ENCODE measurements at places on chromosomes 5 and 9.

- no peak for DNase-seq
These were observed 26.2 kb downstream of the MGAT1 start for GRCh38 chr5:180776376-180776775.

DNA sequence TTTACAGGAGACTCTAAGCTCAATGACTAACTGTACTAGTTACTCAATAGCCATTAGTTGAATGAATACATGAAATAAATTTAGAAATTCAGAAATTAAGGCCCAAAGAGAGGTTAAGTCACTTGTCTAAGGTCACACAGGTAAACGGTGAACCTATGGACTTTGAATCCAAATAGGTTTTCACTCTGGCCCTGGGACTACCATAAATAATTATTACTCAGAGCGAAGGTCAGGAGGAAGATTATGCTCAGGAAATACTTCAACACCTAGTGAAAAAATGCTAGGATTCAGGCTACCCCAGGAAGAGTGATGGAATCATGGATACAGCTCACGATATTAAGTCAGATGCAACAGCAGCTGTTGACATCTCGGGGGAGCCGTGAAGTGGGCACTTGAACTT lies 417.4 kb downstream of the GABRG2 start:
- DNase-seq, result no peak

DNA sequence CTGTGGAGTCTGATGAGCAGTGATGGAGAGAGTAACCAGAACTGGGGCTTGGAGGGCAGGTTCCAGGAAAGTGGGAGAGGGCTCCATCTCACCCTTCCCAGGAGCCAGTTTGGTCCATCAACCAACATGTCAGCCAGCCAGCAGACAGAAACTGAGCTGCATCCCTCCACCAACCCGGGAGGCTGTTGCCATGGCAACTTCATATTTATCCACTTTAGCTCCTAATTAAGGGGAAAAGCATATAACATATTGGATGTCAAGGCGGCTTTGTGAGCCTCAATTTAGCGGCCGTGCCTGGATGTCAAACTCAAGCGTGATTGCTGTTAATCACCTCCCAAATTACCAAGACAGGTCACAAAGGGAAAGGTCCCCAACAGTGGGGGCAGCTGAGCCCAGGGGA lies 81.5 kb upstream of the ARAP3 start:
- no peak for DNase-seq

DNA sequence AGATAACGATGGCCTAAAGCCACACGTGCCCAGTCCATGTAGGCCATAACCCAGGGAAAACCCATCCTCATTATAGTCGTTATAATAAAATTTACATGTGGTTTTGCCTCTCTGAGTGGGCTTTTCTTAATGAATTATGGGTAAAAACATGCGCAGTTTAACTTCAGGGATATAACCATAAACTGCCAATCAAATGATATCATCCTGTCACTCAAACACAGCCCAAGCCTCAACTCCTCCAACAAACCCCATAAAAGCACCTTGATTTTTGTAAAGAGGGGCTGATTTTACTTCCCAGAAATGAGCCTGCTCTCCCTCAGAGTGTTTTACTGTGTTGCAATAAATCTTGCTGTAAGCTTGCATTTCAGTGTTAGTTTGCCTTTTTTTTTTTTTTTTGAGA lies 15.8 kb upstream of the SETX start:
- peak; percentile 1 for DNase-seq

DNA sequence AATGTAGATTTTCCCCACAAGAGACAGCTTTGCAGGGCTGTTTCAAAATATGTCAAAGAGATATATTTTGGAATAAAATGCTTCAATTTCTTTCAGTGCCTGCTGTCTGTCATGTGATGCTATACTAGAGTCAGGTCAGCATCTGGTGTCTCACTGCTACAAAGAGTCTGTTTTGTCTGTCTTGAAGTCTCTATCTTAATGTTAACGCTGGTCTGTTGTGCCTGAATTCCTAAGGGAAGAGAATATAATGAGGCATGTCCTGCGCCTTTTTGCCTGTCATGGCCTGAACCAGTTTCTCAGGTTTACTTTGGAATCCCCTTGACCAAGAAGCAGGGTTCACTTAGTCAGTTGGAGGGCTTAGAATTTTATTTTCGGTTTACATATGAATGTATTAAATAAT lies 176.4 kb downstream of the PDZD2 start:
- DNase-seq, result peak; percentile 52

- no peak for DNase-seq
These were observed 388.7 kb downstream of the CETN3 start for GRCh38 chr5:90020575-90021538.

- DNase-seq, result no peak
These were observed 369.2 kb upstream of the MPDZ start for GRCh38 chr9:13648676-13649075.

DNA sequence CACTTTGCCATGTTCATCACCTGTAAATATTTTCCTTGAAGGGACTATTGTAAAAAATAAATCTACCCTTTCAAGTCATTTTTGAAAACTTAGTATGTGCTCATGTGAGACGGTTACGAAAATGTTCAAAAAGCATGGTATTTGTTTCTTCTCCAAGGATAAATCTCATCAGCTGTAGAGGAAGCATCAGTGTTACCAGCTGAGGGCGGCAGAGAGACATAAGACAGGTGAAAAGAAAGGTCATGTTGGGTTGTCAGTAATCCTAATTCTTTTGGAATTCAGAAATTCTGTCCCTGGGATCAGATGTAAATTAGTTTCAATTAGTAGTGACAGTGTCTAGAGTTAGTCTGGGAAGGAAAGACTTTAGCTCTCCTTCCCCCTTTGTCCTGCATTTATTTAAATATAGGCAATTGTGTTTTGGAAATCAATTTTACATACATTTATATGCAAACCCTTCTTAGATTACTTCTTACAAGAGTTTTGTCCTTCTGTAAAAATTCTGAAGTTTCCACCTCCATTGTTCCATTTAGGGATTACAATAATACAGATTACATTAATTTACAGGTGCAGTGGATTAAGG lies 791.9 kb upstream of the CDH6 start:
- peak; percentile 88 for DNase-seq

DNA sequence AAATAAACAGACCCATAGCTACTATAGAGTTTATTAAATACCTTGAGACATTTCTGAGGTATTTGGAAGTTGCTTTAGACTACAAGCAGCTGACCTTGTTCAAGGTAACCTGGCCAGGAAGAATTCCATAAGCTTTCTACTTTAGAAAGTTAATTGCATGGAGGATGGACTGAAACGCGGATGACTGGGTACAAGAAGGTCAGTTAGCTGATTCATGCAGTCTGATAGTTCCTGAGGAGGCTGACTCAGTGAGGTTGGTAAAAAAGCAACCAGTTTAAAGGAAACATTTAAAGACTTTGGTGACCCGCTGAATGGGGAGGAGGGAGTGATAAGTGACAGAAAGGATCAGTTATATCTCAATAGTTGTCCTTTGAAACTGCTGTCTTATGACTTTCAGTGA lies 670.1 kb upstream of the CDH9 start:
- no peak for DNase-seq

DNA sequence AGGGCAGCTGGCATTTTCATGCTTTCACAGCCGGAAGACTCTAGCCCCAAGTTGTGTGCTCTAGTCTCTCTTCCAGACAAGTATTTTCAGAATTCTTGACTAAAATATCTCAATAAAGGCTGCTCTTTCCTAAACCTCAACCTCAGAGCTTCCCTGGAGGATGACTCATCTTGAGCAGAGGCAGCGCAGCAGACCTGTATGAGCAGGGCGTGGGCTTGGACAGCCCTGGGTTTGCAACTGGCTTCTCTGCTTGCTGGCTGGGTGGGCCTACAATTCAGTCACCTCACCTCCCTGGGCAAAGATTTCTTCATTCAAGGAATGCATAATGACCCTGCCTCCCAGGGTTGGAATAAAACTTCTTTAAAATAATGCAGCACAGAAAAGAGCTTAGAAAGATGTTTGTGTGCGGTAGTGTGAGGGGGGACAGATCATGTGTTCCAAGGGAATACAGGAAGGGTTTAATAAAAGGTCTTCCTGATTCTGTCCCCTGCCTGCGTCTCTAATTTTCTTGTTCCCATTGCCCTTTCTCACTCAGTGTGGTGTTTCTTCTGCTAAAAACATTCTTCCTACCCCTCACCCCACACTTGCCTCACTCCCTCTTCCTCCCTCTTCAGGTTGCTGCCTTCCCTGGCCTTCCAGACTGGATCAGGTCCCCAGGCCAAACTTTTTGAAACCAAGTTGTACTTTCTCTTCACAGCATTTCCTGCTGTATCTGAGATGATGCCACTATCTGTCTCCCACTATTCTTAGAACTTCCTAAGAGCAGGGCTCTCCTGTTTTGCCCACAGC lies 39.4 kb upstream of the MAP1B start:
- peak; percentile 54 for DNase-seq

GRCh38 chr5:7828269-7828668 lies 22.7 kb downstream of the CFAP90 start:
- DNase-seq, result no peak

DNA sequence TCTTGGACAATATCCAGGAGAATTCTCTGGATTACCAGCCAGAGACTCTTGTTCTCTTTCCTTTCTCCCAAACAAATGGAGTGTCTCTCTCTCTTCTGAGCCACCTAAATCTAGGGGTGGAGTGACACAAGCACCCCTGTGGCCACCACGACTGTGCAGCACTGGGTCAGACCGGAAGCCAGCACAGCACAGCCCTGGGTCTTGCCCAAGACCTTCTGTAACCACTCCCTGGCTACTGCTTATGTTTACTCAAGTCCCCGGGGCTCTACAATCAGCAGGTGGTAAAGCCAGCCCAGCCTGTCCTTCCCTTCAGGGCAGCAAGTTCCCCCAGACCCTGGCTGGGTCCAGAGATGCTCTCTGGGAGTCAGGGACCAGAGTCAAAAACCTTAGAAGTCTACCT lies 110.0 kb upstream of the TUT7 start:
- no peak for DNase-seq

GRCh38 chr9:126419475-126419874 lies 92.8 kb downstream of the MVB12B start:
- no peak for DNase-seq

DNA sequence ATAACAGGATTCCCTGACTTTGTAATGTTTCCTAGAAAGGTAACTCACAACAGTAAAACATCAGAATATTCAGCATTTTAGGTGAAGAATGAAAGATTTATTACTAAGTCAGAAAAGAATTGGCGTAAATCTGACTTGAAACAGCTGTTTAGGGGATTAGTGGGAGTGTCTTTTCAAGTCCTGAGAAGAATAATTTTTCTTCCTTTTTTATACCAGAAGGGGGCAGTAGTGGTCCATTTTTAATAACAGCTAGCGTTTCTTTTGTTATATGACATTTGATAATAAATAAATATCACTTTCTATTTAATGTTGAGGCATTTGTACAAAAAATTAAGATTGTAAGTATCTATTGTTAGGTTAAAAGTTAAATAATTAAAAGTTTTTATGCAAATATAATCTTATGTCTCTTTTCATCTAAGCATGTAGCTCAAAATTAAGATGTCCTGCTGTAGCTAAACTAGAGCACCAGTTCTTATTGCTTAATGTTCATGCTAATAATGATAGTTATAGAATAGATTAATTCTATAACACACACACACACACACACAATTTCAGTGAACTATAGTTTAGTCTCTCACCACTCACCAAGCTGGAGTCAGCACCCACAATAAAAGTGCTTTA lies 258.7 kb upstream of the ARRDC3 start:
- DNase-seq, result no peak

- DNase-seq, result no peak
These were observed 27.3 kb upstream of the EDIL3 start for GRCh38 chr5:84411832-84412605.

DNA sequence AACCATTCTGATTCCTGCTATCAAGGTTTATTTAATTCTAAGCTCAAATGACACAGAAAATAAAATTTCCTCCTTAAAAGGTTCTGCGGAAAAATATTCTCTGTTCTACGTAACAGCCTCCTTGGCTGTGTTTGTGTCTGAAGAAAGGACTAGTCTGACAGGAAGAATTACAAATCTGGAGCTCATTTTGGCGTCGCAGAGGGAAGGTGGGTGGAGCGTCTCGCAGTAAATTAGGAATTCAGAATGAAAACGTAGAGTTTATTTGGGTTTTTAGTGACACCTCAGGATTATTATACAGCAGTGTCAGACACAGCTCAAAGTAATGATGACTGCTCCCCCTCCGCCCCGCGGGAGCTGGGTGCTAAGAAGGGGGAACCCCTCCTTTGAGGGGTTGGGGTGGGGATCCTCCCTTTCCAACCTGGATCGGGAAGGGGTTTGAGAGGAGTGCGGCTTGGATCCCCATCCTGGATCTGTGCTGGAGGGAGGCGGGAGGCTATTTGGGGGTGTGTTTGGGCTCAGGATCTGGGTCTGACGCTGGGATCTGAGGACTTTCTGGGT lies 933 bp upstream of the TGFBR1 start:
- DNase-seq, result no peak
